Activated effector memory CD4-positive, alpha-beta T cell treated with Interleukin-2 at 50 U/mL for 16 hours (primary cell): ENCODE measurements at places on chromosomes 2 and 18.

DNA sequence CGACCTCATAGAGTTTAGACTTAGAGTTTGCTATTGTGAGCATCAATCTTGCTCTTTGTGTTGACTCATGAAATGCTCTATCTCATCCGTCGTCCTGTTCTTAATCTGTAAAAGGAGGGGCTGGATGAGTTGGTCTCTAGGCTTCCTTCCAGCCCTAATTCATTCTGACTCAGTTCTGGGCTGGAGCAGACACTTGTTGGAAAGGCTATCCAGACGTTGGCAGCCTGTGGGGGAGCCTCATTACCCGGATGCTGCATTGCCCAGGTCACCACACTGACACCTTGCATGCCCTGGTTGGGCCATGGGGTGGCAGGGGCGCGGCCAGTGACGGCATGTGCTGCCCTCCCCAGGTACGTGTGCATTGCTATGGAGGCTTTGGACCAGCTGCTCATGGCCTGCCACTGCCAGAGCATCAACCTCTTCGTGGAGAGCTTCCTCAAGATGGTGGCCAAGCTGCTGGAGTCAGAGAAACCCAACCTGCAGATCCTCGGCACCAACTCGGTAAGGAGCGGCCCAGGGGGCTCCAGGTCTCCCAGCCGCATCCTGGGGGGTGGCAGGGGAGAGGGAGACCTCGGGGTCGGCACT lies 61.5 kb downstream of the EFR3B start:
- no peak for DNase-seq

DNA sequence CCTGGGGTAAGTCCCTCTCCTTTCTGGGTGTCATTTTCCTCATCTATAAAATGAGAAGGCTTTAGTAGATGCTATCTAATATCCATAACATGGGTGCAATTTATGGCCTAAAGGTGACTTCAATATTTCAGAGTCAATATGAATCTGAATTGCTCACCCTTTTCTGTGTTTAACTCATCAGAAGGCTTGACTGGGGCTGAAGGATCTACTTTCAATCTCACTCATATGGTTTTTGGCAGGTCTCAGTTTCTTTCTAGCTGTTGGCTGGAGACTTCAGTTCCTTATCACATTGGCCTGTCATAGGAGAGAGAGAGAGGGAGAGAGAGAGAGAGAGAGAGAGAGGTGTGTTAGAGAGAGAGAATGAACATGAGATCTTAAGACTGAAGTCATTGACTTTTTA lies 343.7 kb upstream of the MEX3C start:
- no peak for DNase-seq

GRCh38 chr2:126503476-126503875 lies 152.5 kb upstream of the GYPC start:
- no peak for DNase-seq

DNA sequence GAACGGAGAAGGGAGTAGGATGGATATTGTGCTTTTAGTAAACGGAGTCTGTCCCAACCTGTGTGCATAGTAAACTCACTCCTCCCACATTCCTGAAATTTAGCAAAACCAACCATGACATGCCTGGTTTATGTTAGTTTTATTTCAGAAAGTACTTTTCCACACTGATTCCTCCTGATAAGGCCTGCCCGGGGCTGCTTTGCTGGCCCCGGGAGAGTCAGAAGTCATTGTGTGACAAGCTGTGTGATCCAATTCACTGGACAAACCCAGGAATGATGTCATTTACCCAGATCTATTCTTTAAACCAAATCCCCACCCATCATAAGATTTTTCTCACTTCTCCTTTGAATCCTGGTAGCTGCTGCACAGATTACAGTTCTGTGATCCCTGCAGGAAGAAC lies 109.0 kb downstream of the SETBP1 start:
- DNase-seq: no peak

- no peak for DNase-seq
Measured at GRCh38 chr2:129248198-129248597, 731.3 kb upstream of the RAB6C start.

DNA sequence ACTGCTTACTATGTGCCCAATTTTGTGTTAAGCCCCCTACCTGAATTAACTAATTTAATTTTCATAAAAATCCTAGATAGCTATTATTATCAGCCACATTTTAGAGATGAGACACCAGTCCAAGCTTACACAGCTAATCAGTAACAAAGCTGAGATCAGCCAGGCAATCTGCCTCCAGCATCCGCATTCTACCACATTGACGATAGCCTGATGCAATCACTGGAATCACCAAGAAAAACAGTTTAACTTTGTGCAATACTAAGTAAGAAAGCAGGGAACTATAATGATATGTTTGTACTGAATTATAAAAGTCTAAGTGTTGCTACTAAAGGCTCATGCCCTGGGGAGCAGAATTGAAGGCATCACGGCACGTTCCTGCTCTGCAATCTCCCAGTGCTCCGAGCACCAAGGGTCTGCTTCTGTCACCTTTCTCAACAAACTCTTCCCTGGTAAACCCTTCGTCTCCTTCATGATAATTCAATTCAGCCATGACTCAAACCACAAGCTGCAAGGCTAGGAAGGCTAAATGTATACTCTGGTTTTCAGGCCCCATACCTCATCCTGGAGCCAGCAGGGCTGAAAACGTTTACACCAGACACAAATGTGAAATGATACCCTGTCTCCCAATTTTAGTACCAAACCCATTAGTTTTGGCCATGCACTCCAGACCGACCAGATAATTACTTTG lies 19.4 kb downstream of the KANSL3 start:
- DNase-seq: no peak

- DNase-seq: no peak
Measured at GRCh38 chr2:238720232-238720672, 127.6 kb upstream of the TWIST2 start.

DNA sequence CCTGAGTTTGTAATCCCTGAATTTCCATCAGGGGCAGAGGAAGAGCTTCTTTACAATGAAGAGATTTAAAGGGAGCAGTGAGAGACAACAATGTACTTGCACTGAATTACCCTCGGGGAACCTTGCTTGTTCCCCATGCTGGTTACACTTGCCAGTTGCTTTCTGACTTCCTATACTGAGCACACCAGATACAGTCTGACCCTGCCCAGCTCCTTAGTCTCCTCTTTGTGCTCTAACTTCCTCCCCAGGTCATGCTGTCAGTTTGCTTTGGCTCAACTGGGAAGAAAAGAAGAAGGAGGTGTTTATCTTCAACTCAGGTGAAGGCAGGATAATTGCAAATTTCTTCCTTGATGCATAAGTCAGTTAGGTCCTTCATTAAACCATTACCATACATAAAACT lies 658.4 kb downstream of the NYAP2 start:
- DNase-seq: no peak

- DNase-seq: no peak
Measured at GRCh38 chr2:216624251-216624650, 9.0 kb upstream of the IGFBP2 start.

DNA sequence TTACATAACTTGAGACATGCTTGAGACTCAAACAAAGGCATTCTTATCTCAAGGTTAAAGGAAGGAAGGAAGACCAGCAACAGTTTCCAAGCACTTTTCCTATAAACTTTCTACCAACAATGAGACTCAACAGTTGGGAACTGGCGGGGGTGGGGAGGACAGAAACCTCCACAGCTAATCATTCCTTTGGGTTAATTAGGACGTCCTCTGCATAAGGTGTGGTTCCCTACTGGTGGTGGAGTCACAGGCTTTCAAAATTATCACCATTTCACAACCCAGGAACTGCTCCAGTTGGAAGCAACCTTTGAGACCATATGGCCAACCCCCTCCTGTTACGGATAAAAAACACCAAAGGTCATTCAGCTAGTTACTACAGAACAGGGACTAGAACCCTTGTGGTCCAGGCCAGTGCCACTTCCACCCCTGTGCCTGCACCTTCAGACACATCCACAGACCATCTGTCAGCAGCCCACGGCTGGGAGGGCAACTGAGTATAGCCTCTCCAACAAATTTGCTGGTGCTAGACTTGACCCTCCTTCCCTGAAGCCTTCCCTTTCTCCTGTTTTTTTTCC lies 30.1 kb upstream of the ATL2 start:
- no peak for DNase-seq

- DNase-seq: no peak
Measured at GRCh38 chr2:32812316-32812715, 134.4 kb upstream of the LTBP1 start.

DNA sequence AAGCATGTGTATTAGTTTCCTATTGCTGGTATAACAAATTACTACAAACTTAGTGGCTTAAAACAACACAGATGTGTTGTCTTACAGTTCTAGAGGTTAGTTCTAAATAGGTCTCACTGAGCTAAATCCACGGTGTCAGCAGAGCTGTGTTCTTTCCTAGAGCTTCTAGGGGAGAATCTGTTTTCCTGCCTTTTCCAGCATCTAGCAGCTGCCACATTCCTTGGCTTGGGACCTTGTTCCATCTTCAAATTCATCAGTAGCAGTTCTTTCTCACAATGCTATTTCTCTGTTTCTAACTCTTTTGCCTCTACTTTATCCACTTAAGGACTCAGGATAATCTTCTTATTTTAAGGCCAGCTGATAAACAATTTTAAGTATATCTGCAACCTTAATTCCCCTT lies 32.2 kb upstream of the CREB1 start:
- DNase-seq: no peak

DNA sequence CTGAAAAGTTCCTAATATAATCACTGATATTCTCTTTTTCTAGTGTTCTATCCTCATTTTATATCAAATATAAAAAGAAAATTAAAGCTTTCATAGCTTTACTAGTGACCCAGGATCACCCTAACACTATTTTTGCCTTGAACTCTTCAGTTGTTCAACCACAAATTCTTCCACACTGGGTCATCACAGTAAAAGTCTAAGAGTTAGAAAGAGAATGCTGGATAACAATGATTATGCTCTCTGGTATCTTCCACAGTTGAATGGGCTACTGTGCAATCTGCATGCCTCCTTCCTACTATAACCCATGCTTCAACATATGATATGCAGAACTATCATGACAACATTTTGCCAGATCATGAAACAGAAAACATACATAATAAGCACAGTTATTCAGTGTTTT lies 32.3 kb downstream of the CHN1 start:
- DNase-seq: no peak

- DNase-seq: no peak
Measured at GRCh38 chr2:160968183-160968582, 192.0 kb upstream of the TANK start.

- no peak for DNase-seq
Measured at GRCh38 chr2:677056-677958, at the start of gene TMEM18. TSS of gene TMEM18 (minus strand) at chr2:677406. CDS start at chr2:677345, 61 bp downstream.

DNA sequence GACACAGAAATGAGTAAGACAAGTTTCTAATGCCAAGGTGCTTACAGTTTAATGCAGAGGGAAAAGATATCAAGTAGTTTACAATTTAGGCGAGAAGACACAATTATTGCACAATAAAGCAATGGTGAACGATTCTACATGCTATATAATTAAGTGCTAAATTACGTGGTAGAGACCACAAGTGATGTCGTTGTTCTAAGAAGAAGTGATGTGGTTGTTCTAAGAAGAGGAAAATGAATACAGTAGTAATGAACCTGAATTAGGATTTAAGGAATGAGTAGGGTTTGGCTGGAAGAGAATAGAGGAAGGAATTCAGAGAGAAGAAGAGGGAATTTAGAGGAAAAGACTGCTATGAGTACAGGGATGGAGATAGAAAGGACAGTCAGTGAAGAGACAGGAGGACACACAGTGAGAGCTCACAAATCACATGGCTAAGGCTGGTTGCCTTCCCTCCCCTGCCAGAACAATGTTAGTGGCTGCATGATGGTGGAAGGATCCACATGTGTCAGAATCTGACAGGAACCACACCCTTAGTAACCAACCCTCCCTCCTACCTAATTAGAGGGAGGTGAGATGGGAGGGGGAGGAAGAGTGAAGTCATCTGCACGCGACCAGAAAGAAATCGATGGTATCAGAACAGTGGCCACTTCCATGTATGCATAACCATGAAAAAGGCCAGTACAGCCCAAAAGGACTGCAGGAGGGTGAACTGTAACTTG lies 44.7 kb downstream of the M1AP start:
- no peak for DNase-seq

DNA sequence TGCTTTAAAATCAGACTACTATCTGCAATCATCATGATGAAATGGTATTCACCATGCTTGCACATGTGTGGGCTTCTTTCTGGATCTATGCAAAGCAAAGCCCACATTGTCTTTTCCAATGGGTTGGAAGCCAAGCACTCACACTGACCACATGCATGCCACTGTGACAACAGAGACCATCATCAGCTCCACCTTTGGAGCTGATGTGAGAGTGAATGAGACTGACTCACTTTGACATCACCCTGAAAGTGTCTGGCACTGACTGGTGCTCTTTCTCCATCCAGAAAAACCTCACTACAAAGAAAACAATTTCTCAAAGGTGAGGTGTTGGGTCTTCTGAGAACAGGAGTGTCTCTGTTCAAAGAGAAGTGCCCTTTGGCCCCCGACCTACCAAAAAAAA lies 4.7 kb downstream of the MYO5B start:
- DNase-seq: no peak

GRCh38 chr2:217833439-217833838 lies 169.4 kb downstream of the TNS1 start:
- no peak for DNase-seq

GRCh38 chr18:61285777-61286176 lies 47.5 kb upstream of the CDH20 start:
- no peak for DNase-seq

DNA sequence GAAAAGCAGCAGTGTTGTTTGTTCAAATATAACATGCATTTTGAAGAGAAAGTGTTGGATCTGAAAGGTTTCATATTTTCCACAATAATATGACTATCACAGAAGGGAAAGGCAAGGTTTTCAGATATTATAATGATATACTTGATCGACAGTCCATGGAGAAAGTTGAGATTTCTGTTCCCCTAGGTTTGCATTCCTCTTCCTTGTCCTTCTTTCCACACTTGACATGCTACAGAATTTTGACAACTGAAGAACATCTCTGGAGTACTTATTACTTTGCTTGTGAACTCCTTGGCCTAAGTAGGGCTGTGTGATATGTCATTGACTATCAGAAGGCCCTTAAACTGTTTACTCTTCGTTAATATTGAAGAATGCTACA lies 46.5 kb downstream of the TMEFF2 start:
- DNase-seq: no peak

DNA sequence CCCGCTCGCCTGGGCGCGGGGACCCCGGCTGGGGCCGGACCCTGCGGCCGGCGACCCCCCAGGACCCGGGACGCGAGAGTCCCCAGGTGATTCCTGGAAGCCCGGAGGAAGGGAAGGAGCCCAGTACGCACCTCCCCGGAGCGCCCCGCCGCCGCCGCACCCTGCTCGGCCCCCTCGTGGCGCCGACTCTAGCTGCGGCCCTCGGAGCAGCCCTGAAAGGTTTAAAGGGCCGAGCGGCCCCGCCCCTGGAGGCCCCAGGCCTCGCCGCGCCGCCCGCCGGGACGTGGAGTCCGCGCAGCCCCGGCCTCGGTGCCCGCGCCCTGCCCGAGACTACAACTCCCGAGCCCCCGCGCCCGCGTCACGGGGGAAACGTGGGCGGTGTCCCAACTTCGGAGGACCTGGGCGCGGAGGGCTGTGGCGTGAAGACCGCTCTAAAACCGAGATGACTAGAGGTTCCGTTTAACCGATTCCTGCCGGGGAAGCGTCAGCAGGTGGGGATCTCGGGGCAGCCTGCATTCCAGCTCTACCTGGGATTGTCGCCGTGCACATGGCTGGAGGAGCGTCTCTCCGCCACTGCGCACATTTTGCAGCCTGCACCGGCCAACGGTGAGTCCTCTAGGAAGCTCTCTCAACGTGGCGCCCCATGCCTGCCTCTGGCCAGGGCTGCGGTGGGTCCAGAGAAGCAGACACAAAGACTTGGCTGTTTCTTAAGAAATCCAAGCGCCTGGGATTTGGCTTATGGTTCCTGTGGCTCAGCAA lies at the start of gene TMEM150A:
Gene TMEM150A, minus strand, starts transcription at position 223 of the 759 bp plus-strand sequence. CDS start 750 bp downstream, outside the sequence.
- DNase-seq: peak; percentile 83
